EL (cell line): ENCODE measurements at places on chromosomes 7 and 10.
A peak's percentile ranks its signal among the peaks of the same experiment; 100 is the strongest.

- DNase-seq, result no peak
Measured at GRCh38 chr7:159197066-159197975, 52.7 kb upstream of the VIPR2 start.

DNA sequence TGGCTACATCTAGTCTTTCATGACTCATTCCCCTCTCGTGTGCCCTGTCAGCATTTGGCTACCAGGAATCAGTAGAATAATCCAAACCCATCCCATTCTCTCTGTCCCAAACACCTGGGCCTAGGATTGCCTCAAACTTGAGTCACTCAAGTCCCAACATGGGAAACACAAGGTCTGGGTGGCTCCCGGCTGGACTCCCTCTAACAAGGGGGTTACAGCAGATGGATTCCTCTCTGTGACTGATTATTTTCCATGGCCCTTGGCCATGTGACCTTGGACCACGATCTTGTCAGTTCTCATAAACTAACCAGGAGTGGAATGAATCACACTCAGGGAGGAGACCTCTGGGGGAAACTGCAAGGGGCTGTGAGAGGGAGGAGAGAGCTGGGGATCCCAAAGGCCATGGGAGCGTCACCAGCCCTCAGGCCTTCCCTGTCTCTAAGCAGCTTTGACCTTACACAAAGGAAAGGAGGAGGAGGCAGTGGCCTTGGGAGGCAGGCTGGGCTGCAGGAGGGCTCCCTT lies 533.1 kb downstream of the KCNMA1 start:
- peak; percentile 96 for DNase-seq

GRCh38 chr7:134995239-134996096 lies 9.2 kb downstream of the AGBL3 start:
- no peak for DNase-seq

DNA sequence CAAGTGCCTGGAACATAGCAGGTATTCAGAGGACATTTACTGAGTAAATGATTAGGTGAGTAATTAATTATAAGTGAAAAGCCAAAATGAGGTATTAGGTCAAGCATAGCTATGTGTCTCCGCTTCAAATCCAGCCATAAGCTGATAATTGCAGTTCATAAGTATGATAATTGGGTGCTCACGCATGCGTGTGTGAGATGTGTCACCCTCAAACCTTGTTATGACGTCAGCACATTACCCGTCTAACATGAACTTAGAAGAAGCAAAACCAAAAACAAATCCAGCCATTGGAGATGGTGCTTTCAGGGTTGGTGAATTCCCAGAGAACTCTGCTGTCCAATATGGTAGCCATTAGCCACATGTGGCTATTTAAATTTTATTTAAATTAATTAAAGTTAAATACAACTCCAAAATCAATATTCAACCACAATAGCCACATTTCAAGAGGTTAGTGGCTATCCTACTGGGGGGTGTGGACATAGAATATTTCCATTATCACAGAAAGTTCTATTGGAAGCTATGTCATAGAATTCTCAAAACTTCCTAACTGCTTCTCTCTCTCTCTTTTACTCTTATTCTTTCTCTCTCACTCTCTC lies at the start of gene CPA5:
Gene CPA5 (plus strand): TSS at position 546 of the 596 bp plus-strand sequence. CDS start 1,670 bp downstream, outside the sequence.
- DNase-seq, result no peak

DNA sequence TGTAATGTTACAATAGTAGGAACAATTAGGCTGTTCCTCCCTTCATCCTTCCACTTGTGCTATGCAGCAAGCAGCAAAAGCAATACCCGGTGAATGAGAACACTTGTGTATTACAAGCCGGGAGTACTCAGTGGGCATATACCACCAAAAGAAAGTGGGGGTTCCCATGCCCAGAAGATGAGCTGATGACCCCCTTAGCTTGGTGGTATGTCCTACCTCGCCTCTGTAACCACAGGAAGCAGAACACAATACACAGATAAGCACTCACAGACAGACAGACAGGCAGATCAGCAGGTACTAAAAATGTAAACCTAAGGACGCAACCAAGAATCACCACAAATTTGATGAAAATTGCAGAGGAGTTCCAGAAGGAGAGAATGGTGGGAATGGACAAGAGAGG lies 15.5 kb upstream of the KIF20B start:
- no peak for DNase-seq

GRCh38 chr10:91528080-91528479 lies 104.8 kb downstream of the PPP1R3C start:
- no peak for DNase-seq

- peak; percentile 51 for DNase-seq
Measured at GRCh38 chr10:12181065-12181775, 14.5 kb downstream of the NUDT5 start.

GRCh38 chr10:33799281-33799943 lies 464.9 kb upstream of the NRP1 start:
- peak; percentile 44 for DNase-seq

- DNase-seq, result peak; percentile 86
Measured at GRCh38 chr10:120415709-120416330, 41.2 kb upstream of the PLPP4 start.

- peak; percentile 20 for DNase-seq
Measured at GRCh38 chr7:22841954-22842353, 19.3 kb upstream of the TOMM7 start.

DNA sequence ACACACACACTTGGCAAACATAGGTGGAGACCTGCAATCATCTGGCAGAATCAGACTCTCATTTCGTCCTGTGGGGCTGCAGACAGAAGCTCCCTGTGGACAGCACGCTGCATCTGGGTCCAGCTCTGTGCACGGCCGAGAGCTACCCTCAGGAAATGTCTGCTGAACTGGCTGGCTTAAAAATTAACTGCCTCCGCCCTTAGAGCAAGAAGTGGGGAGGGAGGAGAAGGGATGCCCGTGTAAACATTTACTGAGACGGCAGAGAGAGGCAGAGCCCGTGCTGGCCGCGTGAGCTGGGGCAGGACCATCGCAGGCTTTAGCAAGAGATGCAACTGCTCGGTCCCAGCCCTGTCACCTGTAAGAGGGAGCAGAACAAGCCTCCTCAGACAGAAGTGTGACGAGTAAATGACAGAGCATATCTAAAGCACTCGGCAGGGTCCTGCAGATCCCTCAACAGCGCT lies 81.8 kb downstream of the TNS3 start:
- no peak for DNase-seq

DNA sequence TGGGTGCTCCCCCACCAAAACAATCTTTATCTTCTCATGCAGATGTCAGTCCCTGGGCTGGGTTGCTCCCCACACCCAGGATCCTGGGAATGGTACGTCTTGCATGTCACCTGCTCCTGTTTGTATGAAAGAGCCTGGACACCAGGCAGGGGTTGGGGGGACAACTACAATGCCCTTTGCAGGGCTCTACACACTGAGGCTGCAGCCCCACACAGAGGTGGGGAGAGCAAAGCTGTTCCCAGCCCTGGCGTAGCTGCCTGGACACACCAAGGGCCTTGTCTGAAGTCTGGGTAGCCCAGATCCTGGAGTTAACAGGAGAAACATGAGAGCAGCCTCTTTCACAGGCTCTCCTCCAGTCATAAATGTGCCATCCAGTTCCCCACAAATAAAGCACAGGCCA lies 61.2 kb upstream of the TMEM72 start:
- DNase-seq, result no peak

DNA sequence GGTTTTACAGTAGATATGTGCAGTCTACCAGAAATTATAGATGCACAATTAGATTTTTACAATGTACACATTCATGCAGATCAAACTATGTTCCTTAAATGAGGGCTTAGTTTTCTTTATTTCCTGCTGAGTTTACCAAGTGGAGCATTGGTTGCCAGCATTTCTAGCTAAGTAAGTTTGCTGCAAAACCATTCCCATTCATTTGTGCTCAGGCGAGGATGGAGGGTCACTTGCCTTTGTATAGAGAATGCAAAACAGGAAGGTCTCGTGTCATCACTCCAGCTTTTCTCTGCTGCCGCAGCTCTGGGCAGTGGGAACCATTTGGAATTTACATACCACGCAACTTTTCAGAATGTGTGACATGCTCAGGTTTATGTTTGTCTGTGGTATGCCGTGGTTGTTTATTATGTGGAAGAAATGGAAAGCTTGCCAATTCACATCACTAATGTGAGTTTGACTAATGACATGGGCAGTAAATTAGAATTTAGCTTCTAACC lies 198.6 kb downstream of the TRIL start:
- peak; percentile 54 for DNase-seq

- DNase-seq, result no peak
Measured at GRCh38 chr7:136069840-136070529, 92.8 kb upstream of the MTPN start.

GRCh38 chr7:134678115-134678514 lies 31.5 kb downstream of the BPGM start:
- no peak for DNase-seq

- no peak for DNase-seq
Measured at GRCh38 chr7:121515630-121516401, 119.7 kb upstream of the FAM3C start.

- no peak for DNase-seq
Measured at GRCh38 chr10:75367901-75368300, 33.7 kb downstream of the ZNF503 start.

- peak; percentile 48 for DNase-seq
Measured at GRCh38 chr7:23863209-23863787, 153.3 kb downstream of the STK31 start.

GRCh38 chr10:102505462-102506115 lies 1.8 kb downstream of the SUFU start:
- no peak for DNase-seq

- no peak for DNase-seq
Measured at GRCh38 chr10:74194999-74195398, 44.0 kb downstream of the ADK start.

GRCh38 chr7:12866207-12866606 lies 178.8 kb downstream of the ARL4A start:
- DNase-seq, result no peak

GRCh38 chr7:39527296-39527695 lies 38.9 kb upstream of the YAE1 start:
- no peak for DNase-seq

GRCh38 chr10:79434223-79434687 lies 11.2 kb downstream of the ZCCHC24 start:
- peak; percentile 39 for DNase-seq

GRCh38 chr7:64308016-64308270 lies 5.8 kb upstream of the ZNF736 start:
- DNase-seq, result no peak

GRCh38 chr10:129881641-129882040 lies 82.4 kb downstream of the EBF3 start:
- DNase-seq, result no peak

GRCh38 chr10:14219411-14219810 lies 111.3 kb downstream of the FRMD4A start:
- peak; percentile 17 for DNase-seq

GRCh38 chr7:66119245-66119850 lies 4.7 kb downstream of the CRCP start:
- DNase-seq, result no peak

- no peak for DNase-seq
Measured at GRCh38 chr7:51070151-51070550, 246.5 kb downstream of the COBL start.

- DNase-seq, result no peak
Measured at GRCh38 chr10:54441275-54441674, 359.8 kb downstream of the PCDH15 start.

GRCh38 chr10:124899151-124899550 lies 42.8 kb upstream of the ZRANB1 start:
- DNase-seq, result no peak

DNA sequence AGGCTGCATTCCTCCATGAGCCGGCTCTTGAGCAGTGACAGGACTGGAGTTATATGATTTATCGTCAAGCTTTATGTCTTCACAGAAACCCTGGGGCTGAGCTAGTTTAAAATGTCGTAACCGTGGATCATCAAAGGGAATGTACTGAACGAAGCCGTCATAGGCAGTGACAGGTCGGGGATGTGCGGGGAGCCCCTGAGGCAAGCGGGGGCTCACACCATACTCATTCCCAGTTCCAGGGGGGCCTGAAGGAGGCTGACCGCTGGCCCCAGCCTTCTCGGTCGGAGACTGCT lies 30.7 kb downstream of the JCAD start:
- no peak for DNase-seq

DNA sequence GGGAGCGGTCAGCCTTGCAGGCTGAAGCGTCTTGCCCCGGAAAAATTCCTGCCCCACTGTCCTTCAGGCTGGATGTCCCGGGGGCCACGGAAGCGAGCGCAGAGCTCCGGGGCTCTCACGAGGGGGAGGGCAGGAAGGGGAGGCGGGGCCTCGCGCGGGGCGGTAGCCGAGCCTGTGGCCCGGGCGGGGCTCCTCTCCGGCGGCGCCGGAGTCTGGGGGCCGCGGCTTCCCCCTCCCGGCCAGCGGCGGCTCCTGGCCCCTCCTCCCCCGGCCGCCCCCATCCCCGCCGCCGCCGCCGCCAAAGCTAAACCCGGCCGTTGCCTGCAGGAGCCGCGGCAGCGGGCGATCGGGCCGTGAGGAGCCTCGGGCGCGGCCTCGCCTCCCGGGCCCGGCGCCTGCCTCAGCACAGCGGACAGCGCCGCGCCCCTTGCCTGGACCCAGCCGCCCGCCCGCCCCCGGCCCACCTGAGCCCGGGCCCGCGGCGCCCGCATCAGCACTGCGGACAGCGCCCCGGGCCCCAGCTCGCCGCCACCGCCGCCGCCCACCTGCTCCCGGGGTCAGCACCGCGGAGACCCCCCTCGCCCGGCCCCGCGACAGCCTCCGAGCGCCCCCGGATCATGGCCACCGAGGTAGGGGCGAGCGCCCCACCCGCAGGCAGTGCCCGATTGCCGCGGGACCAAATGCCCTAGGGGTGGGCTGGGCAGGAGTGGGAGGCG lies at the start of gene GOLGA7B:
Gene GOLGA7B (plus strand): TSS at position 157 of the 716 bp plus-strand sequence. CDS start 461 bp downstream, at position 618.
- DNase-seq, result no peak
